ENCODE measurements at places on chromosomes 1 and 21. TPM values are rescaled to one million over a fixed set of nuclear protein-coding genes. Genes with fewer than 3 reads are reported as not detected.

The LCE1E gene
- not detected for total RNA-seq

The OR14K1 gene
- total RNA-seq, result not detected

The PRRX1 gene
- total RNA-seq, result 185 TPM

The ATF3 gene
- total RNA-seq, result 24.7 TPM

The TP73 gene
- 6.1 TPM for total RNA-seq

The ELAPOR1 gene
- 18.8 TPM for total RNA-seq

The VCAM1 gene
- 40.3 TPM for total RNA-seq

The FAM110D gene
- 1.5 TPM for total RNA-seq

The DENND2D gene
- total RNA-seq, result 12.0 TPM

The ANKRD35 gene
- total RNA-seq, result 13.1 TPM

GRCh38 chr1:224219011-224219611, 36.1 kb downstream of the DEGS1 start:
- DNase-seq, result no peak

DNA sequence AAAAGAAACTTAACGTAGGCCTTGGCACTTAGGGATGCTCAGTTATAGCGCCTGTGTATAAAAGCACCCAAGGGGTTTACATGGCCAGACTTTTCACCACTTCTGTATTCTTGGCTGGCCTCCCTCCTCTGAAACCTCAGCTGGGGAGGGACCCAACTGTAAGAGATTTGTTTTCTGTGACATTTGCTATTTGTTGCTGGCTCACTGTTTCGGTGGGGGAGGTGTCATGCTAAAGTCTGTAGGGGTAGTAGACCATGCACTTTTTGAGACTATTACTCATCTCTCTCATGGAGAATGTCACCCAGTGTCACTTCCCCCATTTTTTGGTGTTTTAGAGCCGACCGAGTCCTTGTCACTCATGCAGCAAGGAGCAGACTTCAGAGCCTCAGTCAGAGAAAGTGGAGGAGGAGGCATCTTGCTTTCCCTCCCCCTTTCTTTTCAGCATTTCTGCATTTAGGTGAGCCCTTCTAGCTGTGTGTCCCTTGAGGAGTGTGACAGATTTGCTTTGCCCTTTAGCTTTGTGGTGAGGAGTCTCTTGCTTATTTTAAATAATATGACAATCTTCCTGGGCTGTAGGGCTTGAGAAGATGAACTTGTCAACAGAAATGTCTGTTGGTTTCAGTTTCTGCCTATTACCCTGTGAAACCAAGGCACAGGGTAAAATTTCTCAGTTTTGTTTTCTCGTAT, 160.1 kb downstream of the FASLG start:
- no peak for DNase-seq

DNA sequence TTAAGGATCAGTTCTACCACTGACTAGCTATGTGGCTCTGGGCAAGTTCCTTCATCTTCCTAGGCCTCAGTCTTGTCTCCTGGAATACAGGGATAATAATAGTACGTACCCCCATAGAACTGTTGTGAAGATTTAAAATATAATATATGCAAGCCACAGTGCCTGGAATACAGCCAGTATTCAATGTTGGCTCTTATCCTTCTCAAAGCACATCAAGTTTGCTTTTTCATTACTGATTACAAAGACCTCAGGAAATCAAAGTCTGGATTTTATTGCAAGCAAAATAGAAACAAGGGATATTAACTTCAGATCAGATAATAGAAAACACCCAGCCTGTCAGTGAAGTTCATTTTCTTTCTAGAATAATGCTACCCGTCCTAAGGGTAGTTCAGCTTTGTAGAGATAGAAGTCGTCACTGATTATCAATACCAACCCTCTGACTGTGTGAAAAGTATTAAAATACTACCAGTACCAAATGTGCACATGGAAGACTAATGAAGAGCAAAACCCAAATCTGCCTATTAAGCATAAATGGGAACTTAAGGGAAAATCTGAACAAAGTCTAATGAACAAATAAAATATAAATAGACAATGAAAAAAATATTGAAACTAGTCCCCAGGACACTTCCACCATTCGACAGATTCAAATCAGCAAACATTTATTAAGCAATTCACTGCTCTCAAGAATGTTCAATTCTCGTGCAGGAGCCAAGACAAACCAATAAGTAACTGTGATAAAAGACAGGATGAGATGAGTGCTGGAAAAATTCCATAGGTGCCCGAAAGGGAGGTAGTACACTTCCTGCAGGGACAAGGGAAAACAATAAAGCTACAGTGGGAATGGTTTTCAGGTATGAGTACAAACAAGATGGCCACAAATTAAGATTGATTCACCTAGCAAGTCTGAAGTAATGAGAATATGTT, 206.2 kb downstream of the SMYD3 start:
- DNase-seq, result no peak

DNA sequence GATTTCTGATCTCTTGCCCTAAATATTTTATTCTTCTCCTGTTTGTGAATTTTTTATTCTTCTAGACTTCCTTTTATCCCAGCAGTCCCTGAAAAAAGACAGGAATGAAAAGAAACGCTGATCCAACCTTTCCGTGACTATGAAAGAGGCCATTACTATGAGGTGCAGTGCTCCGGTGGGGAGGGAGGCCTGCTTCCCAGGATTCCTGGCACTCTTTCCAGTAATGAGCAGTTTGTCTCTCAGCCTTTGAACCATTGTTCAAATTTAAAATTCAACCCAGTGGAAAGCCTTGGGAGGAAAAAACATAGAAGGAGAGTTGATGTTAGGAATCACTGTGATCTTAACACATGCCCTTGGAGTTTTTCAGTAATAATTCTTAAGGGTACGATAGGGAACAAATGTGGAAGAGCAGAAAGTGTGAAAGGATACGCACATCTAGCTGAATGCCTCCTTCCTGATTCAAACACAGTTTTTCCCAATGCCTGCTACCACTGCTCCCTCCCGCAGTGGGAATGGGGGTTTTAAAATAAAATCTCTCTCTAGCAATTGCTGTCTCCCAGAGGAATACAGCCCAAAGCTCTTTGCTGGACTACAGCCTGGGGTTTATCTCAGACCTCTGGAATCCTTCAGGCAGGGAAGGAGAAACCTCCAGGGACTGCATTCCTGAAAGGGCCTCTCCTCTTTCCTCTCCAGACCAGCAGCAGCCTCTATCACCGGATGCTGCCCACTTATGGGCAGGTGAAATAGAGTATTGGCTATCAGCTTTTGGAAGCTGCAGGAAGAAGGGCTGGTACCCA, 6.1 kb downstream of the IER5 start:
- peak; percentile 71 for DNase-seq

DNA sequence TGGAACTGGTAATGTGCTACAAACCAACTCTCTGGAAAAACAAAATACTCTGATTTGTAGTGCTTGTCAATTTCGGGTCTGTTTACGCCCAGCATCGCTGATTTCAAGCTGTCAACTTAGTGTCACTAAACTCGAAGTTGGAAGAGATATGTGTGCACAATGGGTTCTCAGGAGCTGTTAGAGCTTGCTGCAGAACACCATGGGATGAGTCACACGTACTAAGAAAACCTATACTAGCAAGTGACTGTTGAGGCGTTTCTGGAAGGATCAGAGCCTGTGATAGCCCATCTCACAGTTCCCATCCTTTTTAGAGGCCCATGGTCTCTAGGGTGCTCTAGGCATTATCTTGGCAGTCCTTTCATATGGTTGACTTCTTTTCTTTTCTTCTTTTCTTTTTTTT, 14.3 kb downstream of the GMEB1 start:
- no peak for DNase-seq

- peak; percentile 41 for DNase-seq
Observed at GRCh38 chr1:56803561-56804156, 15.5 kb downstream of the FYB2 start.

- DNase-seq, result no peak
Observed at GRCh38 chr1:200892958-200893357, 1.7 kb upstream of the INAVA start.

DNA sequence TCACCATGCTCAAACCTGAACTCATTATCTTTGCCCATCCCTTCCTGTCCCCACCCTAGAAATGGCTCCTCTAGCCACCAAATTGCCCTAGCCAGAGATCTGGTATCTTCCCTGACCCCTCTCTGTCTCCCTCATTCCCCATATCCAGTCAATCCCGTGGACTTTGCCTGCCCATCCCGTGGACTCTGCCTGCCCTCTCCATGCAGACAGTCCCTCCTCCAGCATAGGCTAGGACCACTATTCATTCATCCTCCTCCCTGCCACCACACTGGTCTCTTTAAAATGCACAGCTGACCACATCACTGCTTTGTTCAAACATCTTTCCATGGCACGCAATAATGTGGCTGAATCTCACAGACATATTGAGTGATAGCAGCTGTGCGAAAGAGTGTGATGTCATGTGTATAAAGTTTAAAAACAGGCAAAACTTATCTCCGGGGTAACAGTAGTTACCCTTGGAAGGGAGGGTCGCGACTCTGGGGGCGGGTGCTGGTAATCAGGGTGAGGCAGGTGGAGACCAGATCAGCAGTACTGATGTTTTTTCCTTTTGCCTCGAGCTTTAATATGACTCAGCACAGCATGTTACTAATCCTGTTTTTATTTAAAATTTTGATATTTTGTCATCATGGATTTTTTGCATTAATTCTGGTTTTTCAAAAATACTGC, 4.8 kb upstream of the SLC2A1 start:
- DNase-seq, result peak; percentile 70

- no peak for DNase-seq
Observed at GRCh38 chr21:43015906-43016540, 41.7 kb downstream of the PKNOX1 start.

DNA sequence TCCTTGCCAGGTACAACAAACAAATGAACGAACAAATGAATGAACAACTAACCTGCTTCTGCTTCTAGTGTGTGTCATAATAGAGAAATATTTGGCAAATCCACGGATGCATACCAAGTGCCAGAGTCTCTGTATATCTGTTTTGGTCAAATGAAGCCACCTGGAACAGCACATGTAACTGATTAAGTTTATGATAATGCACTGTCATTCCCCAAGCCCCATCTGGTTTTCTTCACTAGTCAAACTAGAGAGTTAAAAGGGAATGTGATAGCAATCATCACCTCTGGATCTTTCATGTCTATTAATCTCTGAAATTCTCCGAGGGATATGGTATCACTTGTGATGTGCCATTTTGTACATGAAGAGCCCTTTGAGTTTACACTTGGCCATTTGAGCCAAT, 21.0 kb upstream of the SCAF4 start:
- DNase-seq, result no peak

GRCh38 chr1:87956072-87956471, 627.4 kb downstream of the LMO4 start:
- DNase-seq, result no peak

- peak; percentile 78 for DNase-seq
Observed at GRCh38 chr1:42913426-42914091, 45.1 kb downstream of the SLC2A1 start.

DNA sequence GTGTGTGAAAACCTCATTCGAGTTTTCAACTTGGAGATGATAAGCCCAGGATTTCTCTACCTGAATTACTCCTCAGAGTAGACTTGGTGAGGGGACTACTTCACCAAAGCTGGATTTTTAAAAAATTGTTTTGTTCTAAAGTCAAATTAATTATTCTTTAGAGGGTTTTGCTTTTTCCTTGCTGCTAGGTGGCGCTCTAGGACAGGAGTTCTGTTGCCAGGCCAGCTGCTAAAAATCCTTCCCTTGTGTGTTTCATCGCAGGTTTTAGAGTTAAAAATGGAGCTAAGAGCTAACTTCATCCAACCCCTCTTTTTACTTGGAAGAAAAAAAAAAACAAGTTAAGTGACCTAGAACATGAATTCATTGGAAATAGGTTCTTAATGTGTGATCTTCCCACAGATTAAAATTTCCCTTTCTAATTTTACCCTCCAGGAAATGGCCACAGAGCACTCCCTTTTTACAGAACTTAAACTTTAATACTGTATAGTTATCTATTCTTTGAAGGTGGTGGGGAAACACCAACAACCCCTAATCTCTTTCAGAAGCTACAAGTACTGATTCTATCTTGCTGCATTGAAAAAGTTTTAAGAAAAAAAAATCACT, 36.7 kb upstream of the FAM163A start:
- peak; percentile 91 for DNase-seq

GRCh38 chr1:235054936-235055335, 73.7 kb downstream of the TOMM20 start:
- DNase-seq, result peak; percentile 64

- peak; percentile 64 for DNase-seq
Observed at GRCh38 chr1:67853704-67854103, 20.4 kb upstream of the GNG12 start.

GRCh38 chr1:193674292-193674944, 488.0 kb upstream of the B3GALT2 start:
- no peak for DNase-seq

- DNase-seq, result no peak
Observed at GRCh38 chr1:39802496-39803260, 14.0 kb upstream of the BMP8B start.

DNA sequence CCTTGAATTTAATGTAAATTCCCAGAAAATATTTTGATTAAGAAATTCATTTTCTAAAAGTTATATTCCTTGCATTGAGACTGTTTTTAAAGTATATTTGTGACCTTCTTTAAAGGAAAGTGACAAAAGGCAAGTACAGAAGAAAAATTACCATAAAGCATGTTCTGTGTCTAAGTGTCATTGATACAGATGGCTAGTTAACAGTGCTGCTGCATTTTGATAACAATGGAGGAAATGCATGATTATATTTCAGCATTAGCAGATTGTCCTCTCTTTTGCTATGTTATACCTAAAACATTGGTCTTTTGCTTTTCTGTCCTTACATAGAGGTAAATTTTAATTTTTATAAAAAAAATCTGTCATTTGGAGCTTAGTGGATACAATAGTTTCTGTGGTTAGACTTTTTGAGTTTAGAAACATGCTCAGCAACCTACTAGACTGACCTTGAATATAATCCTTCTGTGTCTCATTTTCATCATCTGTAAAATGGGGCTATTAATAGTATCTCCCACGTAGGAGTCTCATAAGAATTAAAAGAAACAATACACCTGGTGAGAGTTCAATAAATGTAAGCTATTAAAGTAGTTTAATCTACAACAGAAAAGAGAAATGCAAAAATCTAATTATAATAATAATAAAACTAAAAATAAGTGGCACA, 51.1 kb upstream of the RGS21 start:
- DNase-seq, result no peak

DNA sequence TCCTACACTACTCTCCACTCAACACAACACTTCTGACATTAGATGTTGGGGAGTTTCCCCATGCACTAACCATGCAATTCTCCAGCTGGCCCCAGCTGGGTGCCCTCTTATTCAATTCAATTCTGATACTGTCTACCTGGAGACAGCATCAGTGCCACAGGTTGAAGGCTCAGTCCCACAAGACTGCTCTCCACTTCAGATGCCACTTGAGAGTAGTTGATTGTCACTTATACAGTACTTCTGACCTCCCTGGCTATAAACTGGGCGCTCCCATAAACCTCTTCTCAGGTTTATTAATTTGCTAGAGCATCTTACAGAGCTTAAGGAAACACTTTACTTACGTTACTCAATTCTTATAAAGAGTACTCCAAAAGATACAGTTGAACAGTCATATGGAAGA, 442.3 kb downstream of the LRRIQ3 start:
- DNase-seq, result no peak

DNA sequence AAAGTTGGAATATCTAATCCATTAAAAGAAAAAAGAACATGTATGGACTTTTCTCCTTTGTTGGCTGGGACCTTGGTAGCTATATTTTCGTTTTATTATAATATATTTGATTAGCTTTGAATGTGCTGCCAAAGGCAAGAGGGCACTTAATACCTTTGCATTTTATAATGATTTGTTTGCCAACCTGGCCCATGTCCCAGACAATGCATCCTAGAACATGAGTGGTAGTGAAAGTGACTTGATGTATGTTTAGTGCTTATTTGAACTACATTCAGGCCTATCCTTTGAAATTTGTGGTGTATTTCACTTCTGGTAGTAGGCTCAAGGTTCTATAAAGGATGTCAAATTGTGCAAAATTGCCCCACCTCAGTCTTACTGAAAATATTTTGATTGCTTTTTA, 25.9 kb downstream of the CACHD1 start:
- no peak for DNase-seq

- no peak for DNase-seq
Observed at GRCh38 chr1:15381805-15382204, 27.9 kb upstream of the EFHD2 start.

Measured in tongue (tissue), 3 donors.